ENCODE measurements at places on chromosomes 13 and 19.

GRCh38 chr13:62357887-62358645 lies 942.4 kb upstream of the PCDH20 start:
- DNase-seq = no peak

GRCh38 chr19:16061943-16062342 lies 14.4 kb upstream of the TPM4 start:
- no peak for DNase-seq

DNA sequence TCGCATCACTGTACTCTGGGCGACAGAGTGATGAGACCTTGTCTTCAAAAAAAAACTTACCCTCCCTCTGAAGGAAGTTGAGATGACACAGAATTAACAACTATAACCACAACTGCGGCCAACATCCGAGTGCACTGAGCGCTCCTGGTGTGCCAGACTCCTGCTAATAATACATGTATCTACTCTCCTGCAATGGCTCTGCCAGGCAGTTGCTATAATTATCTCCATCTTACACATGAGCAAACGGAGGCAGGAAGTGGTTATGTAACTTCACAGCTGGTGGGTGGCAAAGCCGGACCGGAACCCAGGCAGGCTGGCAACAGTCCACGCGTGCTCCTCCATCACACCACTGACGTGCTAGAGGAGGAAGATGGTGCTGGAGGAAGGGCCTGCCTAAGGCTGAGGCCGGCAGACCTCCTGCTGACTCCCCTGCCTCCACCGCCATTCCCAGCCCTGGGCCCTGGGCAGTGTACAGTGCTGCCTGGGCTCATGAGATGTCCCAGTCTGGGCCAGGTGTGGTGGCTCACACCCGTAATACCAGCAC lies 12.6 kb downstream of the XRCC1 start:
- DNase-seq = peak; percentile 12

- DNase-seq = no peak
Observed at GRCh38 chr19:33868788-33869412, 72.2 kb downstream of the KCTD15 start.

GRCh38 chr13:41315443-41316047 lies 4.5 kb downstream of the NAA16 start:
- DNase-seq = no peak

DNA sequence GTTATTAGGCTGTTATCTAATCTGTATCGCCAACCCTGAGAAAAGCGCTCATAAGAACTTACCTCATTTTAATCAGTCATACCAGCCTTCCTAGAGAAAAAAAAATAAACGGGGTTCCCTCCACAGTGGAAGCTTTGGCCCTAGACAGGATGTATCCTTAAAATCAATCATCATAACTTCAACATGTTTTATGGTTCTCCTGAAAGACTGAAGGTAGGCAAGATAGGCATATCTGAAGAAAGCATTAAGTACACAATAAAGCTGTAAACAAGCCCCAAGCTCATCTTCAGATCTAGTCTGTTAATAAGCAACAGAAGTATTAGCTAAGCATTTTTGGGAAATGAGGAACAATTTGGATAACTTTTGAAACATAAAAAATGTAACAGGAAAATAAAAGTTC lies 18.7 kb upstream of the SERP2 start:
- DNase-seq = no peak

DNA sequence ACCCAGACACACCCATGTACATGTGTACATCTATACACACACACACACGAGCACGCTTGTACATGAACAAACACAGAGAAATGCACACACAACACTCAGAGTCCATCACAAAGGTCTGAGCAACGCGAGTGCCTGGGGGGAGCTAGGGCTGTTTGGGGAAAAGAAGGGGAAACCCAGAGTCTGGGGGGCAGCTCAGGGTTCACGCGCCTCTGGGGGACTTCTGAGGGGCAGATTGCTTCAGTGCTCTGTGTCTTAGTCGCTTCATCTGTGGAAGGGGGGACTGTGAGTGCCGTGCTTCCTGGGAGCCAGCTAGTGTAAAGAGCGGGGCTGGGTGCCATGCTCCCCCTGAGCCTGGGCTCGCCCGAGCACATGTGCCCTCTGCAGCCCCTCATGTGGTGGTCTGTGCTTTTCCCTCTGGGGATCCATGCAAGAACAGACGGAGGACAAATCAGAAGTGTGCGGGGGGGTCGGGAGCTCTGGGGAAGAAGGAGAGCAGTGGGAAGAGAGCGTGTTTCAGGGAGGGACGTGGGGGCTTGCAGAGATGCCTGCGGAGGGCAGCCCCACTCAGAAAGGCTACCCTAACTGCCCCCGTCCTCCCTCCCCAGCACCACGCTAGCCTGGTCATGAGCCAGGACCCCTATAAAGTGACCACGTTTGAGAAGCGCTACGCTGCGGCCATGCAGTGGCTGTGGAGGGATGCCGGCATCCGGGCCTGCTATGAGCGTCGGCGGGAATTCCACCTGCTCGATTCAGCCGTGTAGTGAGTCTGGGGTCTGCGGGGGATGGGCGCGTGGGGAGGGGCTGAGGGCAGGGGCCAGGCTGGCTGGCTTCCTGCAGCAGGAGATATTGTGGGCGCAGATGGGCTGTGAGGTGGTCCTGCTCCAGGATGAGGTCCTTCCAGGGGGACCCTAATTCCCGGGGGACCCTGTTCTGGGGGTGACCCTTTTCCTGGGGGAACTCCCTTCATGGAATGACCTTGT lies 14.0 kb downstream of the GNA15 start:
- DNase-seq = no peak

DNA sequence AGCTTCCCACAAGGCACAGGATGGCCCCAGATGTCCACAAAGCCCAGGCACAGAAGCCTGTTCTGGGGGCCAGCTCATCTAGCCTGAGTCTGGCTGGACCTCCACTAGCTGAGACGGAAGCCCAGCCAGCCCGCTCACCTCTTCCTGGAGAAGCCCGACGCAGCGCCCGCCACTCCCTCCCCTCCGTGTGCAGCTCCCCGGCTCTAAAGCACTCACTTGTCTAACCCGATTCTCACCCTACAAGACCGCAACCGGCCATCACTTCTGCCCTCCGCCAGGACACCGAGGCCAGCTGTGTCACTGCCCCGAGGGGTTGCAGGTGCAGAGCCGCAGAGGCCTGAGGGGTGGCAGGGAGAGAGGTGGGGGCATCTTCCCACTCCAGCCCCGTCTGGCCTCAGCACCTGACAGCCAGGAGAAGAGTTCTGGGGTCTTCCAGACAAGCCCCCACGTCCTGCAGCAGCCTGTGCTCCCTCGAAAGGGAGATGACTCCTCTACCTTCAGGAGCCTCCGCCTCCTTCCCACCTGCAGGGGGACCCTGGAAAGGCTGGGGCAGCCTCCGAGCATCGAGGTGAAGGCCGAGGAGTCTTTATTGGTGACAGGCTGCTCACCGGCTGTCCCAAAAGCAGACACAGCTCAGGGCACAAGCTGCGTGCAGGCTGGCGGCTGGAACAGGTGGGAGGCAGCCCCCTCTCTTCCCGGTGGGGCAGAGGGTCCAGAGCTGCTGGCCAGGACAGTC lies 5.9 kb upstream of the DIRAS1 start:
- no peak for DNase-seq

DNA sequence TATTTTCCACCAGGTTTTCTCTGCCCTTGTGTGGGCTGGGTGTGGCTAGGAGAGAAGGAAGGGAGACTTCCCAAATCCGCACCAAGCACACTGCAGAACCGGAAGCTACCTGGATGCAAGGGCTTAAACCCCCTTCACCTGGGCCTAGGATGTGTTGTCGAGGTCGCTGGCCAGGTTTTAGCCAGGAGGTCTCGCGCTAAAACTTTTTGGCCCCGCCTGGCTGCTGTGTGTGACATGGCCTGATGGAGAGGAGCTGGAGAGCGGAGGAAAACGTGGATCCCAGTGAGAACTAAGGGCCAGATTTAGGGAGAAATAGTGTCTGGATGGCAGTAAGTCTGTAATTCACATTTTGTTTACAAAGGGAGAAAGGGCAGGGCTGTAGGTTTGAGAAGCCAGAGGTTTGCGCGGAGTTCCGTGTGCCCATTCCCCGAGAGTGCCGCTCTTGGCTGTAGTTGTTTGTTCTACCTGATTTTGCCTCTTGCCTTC lies 3.1 kb upstream of the TSHZ3 start:
- DNase-seq = no peak

GRCh38 chr19:8528500-8528899 lies 14.5 kb upstream of the ZNF414 start:
- DNase-seq = no peak

DNA sequence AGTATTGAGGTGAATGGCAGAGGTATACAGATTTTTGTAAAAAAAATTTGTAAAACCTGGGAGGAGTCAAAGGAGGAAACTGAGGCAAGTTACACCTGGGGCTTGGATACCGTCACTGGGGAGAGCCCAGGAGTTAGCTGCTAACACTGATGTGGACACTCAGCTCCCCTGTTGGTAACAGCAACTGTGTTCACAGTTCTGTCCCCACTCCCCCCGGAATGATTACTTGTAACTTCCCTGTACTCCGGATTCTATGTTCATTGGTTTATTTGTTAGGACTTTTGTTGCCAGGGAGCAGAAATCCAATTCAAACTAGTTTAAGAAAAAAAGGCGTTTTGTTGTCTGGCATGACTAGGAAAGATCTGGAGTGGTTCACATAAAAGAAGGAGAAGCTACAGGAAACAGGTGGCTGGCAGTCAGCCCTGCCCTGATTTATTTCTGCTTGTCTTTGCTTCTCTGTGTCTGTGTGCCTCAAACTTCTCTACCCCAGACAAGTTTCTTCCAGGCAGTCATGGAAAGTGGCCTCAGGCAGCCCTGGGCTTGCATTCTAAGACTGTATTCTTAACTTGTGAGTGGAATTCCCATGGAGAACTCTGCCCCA lies 2.3 kb upstream of the GPR12 start:
- DNase-seq = no peak

DNA sequence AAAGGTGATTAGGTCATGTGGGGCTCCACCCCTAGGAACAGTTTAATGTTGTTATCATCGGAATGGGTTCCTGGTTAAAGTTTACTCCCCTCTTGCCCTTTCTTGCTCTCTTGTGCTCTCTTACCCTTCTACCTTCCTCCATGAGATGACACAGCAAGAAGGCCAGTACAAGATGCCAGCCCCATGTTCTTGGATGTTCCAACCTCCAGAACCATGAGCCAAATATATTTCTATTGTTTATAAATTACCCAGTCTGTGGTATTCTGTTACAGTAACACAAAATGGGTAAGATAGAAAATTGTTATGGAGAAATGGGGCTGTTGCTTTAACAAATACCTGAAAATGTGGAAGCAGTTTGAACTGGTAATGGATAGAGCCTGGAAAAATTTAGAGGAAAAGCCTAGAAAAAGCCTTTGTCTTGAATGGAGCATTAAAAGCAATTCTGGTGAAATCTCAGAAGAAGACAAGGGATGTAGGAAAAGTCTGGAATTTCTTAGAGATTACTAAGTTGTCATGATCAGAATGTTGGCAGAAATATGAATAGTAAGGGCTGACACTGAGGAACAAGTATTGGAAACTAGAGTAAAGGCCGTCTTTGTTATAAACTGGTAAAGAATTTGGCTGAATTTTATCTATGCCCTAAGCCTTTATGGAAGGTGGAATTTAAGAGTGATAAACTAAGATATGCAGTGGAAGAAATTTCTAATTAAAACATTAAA lies 53.5 kb upstream of the TSC22D1 start:
- no peak for DNase-seq

- no peak for DNase-seq
Observed at GRCh38 chr13:63864171-63864902, 2448.7 kb upstream of the PCDH20 start.

- no peak for DNase-seq
Observed at GRCh38 chr19:33368074-33368864, 5.2 kb upstream of the CEBPG start.

DNA sequence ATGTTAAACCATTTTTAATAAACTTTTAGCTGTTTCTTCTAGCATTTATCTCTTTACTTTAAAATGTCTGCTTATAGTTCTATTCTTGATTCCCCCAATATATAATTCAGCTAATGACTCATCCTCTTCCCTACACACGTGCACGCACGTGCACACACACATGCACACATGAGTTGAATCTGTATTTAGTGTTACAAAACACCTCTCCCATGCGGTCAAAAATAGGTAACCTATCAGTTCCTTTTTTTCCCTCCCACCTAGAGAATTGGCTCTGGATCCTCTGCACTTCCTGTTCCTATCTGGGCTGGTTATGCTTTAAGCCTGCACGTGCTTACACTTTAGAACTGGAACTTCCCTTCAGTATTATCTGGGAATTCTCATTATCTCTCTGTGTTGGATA lies 144.1 kb downstream of the PAN3 start:
- DNase-seq = no peak

DNA sequence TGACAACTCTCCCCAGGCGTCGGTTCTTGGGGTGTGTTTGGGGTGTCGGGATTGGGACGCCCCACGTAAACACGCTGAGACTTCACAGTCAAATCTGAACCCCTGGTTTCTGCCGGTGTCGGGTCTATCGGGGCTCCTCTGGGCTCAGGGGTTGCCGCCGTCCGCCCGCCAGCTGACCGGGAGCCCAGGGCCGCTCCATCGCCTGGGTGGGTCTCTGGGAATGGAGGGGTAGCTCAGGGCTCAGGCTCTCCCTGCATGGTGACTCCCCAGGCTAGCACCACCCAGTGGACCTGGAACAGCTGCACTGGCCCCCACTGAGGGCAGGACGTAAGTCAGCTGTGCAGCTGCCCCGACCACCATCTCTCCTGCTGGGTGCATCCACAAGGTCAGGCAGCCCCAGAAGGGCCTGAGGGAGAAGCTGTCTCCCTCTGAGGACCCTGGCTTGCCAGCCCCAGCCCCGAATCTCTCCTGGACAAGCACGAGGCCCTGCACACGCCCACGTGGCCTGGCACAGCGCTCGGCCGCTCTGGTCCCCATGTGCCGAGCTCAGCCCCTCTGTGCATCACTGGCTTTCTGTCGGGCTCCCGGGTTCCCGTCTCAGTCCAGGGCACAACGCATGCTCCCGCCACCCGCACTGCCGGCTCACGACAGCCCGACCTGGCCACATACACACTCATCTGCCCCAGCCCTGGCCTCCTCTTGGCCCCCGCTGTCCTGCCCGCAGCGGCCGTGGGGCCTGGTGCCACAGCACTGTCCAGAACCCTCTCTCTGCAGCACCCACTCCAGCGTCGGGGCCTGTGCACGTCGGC lies 6.1 kb downstream of the RNF126 start:
- no peak for DNase-seq

DNA sequence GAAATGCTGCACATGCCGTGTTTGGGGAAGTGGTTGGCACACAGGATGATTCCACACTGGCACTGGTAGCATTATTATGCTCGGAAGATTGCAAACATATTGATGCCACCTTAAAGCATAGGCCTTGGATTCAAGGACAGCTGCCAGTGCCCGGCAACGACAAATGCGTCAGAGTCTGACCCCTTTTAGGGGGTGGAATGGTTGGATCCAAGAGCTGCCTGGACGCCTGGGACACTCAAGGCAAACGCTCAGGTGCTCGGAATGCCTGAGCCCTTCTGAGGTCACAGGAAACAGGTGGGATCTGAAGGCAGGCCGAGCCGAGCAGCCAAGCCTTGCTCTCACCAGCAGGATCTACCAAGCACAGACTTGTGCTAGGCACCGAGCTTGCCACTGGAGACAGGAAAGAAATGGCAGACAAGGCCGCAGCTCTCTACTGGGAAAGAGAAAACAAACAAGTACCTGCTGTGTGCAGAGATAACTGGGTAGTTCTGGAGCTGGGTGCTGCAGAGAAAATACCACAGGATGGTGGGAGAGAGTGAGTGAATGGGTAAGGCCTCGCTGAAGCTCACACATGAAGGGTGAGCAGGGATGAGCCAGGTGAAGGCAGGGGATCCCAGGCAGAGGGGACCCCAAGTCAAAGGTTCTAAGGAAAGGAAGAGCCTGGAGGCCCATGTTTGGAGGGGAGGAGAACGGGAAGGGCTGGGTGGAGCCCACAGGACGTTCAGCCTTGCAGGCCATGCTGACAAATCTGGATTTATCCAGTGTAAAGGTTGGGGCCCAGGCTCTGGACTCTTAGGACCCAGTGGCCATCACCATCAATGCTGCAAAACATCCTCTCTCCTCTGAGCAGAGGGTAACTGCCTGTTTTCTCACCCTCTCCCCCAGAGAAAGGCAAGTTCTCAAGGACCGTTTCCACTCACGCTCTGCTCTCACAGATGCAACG lies 9.2 kb downstream of the RANBP3 start:
- no peak for DNase-seq

All from NCI-H1417 treated with DMSO at 0.1 percent for 48 hours (cell line).